ENCODE measurements at places on chromosomes 1 and 21.

DNA sequence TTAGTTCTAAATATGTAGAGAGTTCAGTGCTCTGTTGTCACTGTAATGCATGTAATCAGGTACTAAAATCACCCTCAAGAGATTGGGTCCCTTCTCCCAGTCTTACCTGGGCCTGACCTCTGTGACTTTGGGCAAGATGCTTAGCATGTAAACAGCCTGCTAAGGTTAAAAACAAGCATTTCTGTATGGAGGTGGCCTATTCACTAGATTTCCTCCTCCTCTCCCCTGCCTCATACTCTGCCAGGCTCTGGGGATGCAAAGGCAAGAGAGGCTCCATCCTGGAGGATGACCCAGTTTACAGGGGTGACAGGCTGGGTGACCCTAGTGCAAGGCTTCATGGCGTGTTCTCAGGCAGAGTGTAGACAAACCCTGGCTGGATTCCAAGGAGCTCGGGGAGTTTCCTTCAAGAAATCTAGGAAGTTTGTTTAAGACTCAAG, 28.8 kb downstream of the VANGL2 start:
- no peak for DNase-seq

DNA sequence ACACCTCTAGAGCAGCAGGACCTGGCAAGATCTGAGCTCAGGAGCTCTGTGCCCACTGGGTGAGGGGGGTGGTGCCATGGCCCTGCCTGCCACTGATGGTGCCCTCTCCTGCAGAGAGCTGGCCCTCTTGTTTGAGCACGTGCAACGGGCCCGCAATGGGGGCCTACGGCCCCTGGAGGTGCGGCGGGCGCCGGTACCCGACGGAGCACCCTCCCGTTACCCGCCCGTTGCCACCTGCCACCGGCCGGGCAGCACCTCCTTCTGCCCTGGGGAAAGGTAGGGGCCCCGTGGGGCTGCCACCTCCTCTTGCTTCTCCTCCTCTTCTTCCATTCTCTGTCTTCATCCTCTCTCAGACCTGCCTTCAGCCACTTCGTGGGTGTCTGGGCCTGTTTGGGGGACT, 38.2 kb downstream of the CITED4 start:
- DNase-seq, result no peak

DNA sequence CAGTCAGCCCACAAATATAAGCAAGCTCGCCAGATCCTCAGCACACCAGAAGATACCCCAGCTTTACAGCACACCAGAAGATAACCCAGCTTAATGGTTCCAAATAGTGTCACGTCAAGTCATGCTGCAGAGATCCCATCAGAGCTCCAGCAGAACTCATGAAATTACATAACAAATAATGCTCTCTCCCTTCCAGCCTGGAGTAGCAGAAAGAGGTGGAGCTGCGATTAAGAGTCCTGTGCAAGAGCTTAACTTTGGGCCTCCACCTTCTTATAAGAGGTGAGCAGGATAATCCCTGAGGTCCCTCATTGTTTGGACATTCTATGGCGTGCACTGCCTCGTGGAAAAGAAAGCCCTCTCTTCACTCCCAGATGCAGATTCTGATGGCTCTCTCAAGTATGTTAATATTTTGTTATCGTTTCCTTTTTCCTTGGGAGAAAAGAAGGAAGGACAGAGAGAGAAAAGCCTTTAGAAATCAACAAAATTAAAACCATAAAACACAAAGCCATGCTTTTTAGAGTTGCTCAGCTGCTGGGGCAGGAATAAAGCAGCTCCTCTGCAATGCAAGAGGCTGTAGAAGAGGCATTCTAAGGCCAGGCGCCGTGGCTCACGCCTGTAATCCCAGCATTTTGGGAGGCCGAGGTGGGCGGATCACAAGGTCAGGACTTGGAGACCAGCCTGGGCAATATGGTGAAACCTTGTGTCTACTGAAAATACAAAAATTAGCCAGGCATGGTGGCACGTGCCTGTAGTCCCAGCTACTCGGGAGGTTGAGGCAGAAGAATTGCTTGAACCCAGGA, 59.1 kb downstream of the GLUL start:
- no peak for DNase-seq

- no peak for DNase-seq
Measured at GRCh38 chr21:35697321-35697808, 363.0 kb downstream of the SETD4 start.

- DNase-seq, result no peak
Measured at GRCh38 chr1:42137766-42138165, 15.4 kb upstream of the GUCA2B start.

GRCh38 chr1:64878090-64878489, 88.3 kb downstream of the JAK1 start:
- no peak for DNase-seq

- no peak for DNase-seq
Measured at GRCh38 chr1:234475167-234475793, 3.7 kb downstream of the TARBP1 start.

- no peak for DNase-seq
Measured at GRCh38 chr1:78619446-78619802, 824 bp upstream of the IFI44L start.

DNA sequence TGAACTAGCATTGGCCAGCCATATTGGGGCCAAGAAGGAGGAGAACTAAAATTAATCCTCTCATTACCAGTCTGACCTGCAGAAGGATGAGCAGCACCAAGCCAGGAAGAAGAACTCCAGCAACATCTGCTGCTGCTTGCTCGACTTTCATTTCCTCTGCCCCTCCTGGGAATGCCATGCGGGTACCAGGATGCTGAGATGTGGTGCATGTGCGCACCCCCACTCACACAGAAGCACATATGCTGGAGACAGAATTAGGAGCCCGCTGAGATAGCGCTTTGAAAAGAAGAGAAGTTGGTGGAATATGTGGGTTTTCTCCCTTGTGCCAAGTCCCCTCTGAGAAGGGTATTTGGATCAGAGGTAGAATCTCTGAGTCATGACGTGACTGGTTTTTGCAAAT, 70.4 kb downstream of the PLXNA2 start:
- no peak for DNase-seq

GRCh38 chr1:9874959-9875635, 35.0 kb downstream of the CTNNBIP1 start:
- peak; percentile 71 for DNase-seq

- DNase-seq, result no peak
Measured at GRCh38 chr1:79117376-79117775, 110.8 kb upstream of the ADGRL4 start.

DNA sequence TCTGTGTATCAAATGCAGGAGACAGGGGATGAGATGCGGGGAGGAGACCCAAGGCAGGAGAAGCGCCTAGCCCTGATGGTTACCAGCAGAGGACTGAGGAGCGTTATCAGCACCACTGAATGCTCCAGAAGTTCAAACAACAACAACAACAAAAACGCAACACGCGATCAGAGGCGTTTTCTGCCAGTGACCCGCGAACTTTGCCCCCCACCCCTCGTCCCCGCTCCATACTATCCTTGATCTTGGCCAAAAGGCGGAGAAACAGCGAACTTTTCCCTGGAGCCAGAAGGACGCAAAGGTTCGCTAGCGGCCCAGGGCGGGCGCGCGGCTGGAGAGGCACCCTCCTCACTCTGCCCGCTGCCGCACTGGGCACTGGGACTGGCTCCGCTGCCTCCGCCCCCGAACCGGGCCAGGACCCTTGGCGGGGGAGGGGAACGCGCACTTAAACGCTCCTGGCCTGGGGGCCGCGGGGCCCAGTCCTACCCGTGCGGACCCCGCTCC, 699 bp downstream of the ECHDC2 start:
- DNase-seq, result no peak

DNA sequence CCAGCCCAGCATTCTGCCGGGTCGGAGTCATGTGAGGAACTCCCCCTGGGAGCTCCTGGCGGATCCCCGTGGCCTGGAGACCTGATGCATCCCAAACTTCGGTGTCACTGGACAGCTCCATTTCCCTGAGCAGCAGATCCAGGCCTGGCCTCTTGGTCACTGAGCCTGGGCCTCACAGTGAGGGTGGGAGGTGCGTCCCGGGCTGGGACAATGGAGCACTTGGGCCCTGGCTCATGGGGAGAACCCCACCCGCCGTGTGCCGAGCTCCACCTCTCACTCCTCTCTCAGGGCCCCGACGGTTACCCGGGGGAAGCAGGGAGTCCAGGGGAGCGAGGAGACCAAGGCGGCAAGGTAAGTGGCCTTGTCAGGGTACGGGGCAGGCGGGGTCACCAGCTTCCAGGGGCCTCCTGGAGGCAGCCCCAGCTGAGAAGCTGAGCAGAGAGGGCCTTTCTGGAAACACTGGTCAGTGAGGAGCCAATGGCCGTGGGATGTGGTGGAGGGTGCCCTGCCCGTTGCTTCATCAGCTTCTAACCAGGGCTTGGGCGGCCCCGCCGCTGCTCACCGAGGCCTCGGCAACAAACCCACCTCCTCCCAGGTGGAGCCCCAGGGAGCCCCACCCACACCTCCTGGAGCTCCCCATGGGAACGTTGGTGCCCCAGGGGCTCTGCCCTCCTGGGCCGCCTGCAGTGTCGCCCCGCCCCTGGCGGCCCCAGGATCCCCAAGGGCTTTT, 19.8 kb downstream of the COL6A2 start:
- DNase-seq, result no peak

GRCh38 chr1:151165281-151165737, 393 bp downstream of the LYSMD1 start:
- no peak for DNase-seq

DNA sequence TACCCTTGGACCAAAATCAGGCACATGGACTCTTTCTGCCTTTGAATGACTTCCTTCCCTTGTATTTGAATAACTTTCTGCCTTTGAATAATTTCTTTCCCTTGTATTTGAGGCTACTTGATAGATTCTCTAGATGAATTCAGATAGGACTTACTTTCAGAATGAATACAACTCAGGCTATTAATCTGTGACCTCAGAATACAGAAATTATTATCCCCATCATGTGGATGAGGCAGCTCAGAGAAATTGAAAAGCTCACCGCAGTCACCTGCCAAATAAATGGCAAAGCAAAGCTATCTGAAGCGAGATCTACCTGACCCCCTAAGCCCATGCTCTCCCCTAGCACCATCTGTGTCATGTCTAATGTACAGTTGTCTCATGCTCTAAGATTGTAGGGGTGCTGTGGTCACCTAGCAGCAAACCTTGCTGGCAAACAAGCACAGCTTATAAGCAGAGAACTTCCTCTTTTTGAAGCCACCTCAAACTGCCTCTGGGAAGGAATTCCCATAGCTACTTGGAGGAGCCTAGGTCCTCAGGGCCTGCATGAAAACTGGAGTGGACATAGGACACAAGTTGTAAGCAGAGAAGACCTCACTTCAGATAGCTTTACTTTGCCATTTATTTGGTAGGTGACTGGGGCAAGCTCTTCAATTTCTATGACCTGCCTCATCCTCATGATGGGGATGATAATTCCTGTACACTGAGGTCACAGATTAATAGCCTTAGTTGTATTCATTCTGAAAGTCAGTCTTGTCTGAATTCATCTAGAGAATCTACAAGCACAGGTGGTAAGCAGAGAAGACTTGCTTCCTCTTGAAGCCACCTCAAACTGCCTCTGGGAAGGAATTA, 66.1 kb downstream of the FASLG start:
- DNase-seq, result no peak
